Occipital lobe (tissue), 3 donors: ENCODE measurements at places on chromosomes 1 and 21.

DNA sequence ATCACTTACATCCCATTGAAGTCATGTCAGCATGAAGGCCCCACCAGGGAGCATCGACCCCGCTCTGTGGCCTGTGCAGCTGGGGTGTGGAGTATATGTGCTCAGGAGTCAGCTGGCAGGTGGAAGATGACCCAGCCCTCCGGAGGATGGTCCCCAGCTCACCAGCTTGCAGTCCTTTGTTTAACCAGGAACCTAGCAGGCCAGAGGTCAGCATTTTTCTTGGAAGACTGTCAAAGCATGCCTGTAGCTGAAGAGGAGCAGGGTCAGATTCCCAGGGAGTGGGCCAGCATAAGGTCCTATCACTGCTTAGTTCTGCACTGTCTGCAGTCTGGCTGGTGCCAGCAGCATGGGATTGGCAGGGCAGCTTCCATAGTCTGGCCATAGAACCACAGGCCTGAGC is 12.7 kb downstream of the NFASC start:
- no peak for DNase-seq

DNA sequence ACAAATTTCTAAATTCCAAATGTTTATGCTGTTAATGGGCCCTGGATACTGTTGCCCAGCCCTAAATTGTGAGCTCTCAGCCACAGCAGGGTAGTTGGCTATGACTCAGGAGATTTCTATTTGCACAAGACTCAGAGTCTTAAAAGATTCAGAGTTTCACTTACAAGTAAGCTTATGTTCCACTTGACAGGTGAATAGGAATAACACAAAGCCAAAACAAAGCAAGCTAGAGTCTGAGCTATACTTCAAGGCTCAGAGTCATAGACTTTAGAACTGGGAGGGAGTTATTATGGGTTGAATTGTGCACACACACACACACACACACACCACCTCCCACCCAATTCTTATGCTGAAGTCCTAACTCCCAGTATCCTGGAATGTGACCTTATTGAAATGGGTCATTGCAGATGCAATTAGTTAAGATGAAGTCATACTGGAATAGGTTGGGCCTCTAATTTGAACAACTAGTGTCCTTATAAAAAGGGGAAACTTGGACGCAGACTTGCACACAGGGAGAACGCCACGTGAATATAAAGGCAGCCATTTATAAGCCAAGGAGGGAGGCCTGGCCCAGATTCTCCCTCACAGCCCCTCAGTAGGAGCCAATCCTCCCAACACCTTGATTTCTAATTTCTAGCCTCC is 30.2 kb downstream of the PRDX6 start:
- no peak for DNase-seq

- no peak for DNase-seq
These were observed 37.5 kb downstream of the RXRG start for GRCh38 chr1:165407398-165407797.

DNA sequence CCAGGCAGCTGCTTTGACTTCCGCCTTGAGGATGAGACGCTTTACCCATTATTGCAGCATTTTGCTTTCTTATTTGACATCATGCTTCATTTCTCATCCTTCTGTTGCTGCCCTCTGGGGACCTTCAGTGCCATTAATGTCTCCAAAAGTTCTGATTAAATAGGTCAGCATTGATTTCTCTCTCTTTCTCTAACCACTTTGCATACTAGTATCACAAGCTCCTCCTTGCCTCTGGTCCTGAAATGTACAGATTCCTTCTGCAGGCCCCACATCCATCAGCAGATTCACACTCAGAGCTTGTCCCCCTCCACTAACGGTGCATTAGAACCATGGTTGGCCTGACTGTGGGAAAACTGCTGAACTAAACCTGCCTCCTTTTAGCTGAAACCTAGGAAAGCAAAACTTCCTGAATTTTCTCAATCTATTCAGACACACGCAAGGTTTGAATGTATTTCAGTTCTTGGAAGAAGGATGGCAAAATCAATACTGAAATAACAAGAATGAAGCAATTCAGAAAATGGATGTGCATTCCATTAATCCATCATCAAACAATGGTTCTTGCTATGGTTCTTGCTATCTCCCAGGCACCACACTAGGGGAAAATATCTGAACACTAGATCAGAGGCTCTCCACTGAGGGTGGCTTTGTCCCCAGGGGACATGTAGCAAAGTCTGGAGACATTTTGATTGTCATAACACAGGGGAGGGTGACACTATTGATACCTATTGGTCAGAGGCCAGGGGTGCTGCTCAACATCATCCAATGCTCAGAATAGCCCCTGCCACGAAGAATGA is 154.5 kb downstream of the PCP4 start:
- DNase-seq: no peak

- no peak for DNase-seq
These were observed 5.2 kb upstream of the SH2D2A start for GRCh38 chr1:156821801-156822200.

GRCh38 chr1:226403201-226404034 is 4.5 kb downstream of the PARP1 start:
- no peak for DNase-seq

DNA sequence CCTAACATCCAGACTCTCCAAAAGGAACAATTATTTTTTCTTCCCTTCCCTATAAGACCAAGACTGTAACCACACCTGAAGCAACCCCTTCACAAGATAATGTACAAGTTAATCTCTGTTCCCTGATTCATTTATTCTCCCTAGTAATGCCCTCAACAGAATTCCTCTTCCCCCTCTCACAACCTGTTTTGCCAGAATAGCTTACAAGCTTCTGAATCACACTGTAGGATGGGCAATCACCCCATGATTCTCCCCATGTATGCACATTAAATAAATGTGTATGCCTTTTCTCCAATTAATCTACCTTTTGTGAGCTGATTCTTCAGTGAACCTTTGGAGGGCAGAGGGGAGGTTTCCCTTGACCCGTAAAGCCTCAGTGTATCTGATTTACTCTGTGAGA is 20.9 kb upstream of the RNF11 start:
- DNase-seq: no peak

DNA sequence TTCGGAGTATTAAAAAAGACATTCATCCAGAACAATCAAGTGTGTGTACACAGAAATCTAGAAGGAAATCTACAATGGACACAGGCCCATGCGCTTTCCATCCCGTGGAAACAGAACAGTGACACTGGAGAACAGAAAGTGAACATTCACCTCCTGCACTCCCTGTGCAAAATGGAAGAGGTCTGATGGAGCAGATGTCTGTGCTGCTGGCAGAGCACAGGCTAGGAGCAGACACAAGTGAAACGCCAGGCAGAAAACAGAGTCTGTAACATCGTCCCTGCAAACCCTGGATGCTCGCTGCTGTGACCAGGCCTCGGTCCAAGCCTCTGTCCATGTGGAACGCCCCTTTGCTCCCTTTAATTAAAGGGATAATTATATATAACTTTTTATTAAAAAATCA is 36.1 kb downstream of the SLC45A1 start:
- DNase-seq: no peak

DNA sequence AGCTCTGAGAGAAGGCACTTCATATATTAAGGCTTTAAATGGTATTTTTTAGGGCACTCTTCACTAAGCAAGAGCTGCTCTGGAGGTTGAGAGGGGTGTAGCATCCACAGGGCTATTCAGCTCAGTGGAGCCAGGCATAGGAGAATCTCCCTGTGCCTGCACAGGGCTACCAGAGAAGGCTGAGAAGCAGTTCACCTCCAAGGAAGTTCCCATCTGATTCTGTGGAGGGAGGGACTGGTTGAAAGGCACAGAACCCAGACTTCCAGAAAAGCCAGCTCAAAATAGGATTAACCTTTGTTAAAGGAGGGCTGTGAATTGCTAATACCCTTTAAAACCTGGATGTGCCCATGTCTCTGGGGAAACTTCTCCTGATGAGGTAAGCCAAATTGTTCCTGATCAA is 304.5 kb downstream of the TTLL7 start:
- no peak for DNase-seq

DNA sequence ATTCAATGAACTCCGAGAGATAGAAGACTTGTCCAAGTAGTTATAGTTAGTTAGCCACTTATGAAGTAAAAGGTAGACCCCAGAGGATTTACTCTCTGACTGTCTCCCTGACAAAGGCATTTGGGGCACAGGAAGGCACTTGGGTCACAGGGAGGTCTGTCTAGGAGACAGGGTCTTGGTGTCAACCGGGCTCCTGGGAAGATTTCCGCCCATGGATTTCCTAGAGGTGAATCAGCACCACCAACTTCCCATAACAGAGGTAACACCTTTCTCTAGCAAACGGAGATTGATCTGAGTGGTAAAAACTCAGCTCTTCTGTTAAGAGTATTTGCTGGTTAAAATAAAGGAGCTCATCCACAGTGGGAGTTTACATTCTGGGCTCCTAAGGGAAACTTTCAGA is 16.4 kb downstream of the CCN1 start:
- DNase-seq: no peak

GRCh38 chr1:40344597-40344996 is 27.5 kb upstream of the COL9A2 start:
- DNase-seq: no peak

DNA sequence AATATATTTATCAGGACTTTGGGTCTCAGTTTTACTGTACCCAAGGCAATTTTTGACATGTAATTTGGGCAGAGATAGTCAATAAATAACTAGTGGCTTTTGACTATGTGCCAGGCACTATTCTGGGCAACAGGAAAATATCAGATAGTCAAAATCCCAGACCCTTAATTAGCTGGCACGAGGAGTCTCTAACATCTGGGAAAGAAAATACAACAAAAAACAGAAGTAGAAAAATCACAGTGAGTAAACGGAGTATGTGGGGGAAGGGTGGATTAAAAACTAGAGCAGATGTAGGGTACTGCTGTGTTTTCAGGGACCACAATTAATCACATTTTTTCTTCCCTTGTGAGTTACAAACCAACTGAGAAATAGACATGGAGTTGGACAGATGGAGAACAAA is 217.8 kb downstream of the NCAM2 start:
- DNase-seq: no peak

DNA sequence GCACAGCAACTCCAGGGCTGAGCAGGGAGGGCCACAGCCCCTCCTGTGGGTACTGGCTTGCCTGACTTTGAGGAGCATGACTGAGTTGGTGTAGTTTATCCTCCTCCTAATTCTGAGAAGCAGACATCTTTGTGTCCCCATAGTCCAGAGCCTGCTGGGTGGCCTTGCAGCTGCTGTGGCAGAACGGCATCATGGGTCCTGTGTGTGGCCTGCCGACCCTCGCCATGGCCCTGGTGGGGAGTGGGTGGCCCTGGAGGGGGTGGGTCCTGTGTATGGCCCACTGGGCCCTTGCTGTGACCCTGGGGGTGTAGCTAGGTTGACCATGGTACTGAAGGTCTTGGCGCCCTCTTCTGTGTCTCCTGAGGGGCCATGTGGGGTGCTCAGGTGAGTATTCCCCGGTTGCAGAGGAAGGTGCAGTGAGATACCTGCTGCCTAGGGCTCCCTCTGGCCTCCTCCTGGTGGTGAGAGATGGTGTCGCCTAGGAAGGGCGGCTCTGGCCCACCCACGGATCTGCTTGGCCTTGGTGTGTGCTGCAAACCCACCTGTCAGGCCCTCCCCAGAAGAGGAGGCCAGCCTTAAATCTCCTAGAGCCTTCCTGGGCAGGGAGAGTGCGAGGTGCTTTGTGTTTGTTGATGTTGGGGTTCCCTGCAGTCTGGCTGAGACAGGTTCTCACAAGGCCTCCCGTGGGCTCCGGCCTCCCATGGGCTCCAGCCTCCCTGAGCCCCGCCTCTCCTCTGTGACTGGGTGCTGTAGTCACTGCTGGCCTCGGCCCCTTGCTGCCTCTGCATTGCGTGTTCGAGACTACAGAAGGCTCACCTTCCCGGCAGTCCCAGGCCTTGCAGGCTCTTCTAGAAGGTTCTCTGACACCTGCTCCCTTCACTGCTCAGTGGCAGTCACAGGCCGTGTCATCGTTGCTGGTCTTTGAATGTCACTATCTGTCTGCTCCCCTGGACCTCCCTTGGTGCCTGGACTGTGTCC is 7.8 kb downstream of the SNAP47 start:
- DNase-seq: no peak

DNA sequence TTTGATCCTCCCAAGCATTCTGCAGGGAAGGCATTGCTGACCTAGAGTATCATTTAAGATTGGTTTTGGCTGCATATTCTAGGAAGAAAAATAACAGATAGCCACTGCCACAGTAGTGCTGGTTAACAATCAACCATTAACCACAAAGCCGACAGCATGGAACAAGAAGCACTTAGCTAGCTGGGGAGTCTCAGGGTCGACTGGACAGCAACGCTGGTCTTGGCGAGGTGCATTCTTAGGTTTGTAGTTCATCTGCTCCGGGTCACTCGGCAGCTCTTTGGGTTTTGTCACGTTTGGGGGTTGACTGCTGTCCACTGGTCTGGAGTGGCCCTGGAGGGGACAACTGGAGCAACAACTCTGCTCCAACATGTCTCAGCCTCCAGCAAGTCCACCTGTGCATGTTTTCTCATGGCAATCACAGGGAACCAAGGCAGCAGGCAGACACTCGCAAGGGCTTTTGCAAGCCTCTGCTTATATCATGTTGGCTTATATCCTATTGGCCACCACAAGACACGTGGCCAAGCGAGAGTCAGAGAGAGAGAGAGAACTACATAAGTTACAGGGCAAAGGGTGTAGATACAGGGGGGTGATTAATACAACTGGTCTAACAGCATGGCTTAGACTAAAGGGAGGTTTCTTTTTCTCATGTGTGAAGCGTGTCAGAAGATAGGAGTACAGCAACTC is 99.5 kb downstream of the LACTBL1 start:
- DNase-seq: no peak

GRCh38 chr1:112557385-112557784 is 48.6 kb downstream of the WNT2B start:
- no peak for DNase-seq

DNA sequence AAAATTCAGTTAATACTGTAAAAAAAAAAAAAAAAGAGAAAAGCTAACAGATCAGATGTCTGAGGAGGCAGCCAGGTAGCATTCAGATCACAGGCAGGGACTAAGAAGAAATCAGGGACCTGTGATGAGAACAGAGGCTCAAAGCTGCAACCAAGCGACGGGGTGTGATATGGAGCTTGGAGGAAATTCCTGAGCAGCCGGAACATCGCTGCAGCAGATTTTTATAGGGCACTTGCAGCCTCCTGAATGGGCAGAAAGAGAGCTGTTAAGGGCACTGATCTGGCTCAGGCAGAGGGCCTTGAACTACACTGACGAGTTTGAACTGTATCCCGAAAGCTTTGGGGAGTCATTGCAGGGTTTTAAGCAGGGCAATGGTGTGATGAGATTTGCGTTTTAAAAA is 315.4 kb downstream of the ADGRL2 start:
- no peak for DNase-seq

DNA sequence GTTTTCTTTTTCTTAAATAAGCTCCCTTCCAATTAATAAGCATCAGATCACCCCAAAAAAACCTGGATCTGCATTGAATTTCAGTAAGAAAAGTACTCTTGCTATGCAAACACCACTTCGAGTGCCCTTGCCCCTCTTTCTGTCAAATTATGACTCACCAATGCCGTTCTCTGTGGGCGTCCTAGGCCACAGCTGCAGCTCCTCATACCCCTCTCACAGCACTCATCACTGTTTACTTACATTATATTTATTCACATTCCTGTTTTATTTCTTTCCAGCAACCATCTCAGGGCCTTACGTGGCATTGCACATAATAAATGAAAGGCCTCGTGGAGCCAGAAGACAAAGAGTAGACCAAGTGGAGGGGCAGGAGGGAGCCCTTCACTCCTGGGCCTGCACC is 99.1 kb upstream of the CTTNBP2NL start:
- DNase-seq: no peak

GRCh38 chr1:47914218-47914938 is 82.8 kb downstream of the TRABD2B start:
- no peak for DNase-seq
